ENCODE measurements at places on chromosomes 1 and 21. TPM values are rescaled to one million over a fixed set of nuclear protein-coding genes. Genes with fewer than 3 reads are reported as not detected.

Gene NBPF20
- 5.2 TPM for total RNA-seq

Gene SPRR2F
- not detected for total RNA-seq

Gene KCNJ9
- total RNA-seq = not detected

Gene LGR6
- total RNA-seq = 0.26 TPM

GRCh38 chr1:8602471-8603219 lies 214.8 kb downstream of the RERE start:
- no peak for DNase-seq

- DNase-seq = no peak
Observed at GRCh38 chr1:199522936-199523335, 504.6 kb upstream of the NR5A2 start.

- peak; percentile 57 for DNase-seq
Observed at GRCh38 chr1:43329995-43330751, 7.4 kb upstream of the MPL start.

DNA sequence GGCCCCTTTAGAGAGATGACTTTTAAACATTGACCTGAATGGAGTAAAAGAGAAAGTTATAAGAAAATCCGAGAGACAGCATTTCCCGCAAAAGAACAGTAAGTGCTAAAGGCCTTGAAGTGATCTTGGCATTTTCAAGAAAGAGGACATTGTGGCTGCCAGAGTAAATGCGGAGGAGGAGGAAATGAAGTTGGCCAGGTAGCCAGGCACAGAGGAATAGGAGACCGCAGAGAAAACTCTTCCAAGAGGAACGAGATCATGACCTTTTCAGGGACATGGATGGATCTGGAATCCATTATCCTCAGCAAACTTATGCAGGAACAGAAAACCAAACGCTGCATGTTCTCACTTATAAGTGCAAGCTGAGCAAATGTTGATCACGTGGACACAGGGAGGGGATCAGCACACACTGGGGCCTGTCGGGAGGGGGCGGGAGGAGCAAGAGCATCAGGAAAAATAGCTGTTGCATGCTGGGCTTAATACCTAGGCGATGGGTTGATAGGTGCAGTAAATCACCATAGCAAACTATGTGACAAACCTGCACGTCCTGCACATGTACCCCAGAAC lies 49.7 kb downstream of the EEIG2 start:
- no peak for DNase-seq

DNA sequence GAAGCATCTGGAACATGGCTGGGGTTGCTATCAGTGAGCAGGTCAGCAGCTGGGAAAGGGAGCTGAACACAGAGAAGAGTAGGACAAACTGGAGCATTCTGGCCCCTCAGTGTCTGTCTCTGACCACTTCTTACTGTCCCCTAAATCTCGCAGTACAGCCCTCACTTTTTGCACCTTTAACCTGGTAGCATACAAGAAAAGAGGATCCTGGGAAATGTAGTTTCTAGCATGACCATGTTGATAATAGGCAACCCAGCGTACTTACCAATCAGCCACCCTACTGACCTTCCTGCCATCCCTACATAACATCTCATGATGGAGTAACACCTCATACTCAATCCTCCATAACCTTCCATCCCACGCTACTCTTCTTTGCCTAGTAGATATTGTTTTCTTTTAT lies 99.1 kb upstream of the RAVER2 start:
- DNase-seq = no peak

- no peak for DNase-seq
Observed at GRCh38 chr1:45148209-45148825, 58.1 kb downstream of the ZSWIM5 start.

Data from PC-3 (cell line).